ENCODE measurements at places on chromosomes 6 and 20. TPM values are rescaled to one million over a fixed set of nuclear protein-coding genes. Genes with fewer than 3 reads are reported as not detected.

PROKR2 gene
- not detected for polyA plus RNA-seq

BMP2 gene
- polyA plus RNA-seq = 1.8 TPM

DNMT3B gene
- 3.7 TPM for polyA plus RNA-seq

LRRC1 gene
- 7.5 TPM for polyA plus RNA-seq

ID1 gene
- polyA plus RNA-seq = 16.6 TPM

CD40 gene
- 7.4 TPM for polyA plus RNA-seq

APOBEC2 gene
- polyA plus RNA-seq = 501 TPM

ZKSCAN8 gene
- 22.1 TPM for polyA plus RNA-seq

PKIB gene
- 0.71 TPM for polyA plus RNA-seq

BAG2 gene
- polyA plus RNA-seq = 11.0 TPM

CTAGE9 gene
- 0.10 TPM for polyA plus RNA-seq

RAB23 gene
- polyA plus RNA-seq = 11.2 TPM

CYP21A2 gene
- 1.0 TPM for polyA plus RNA-seq

SLC22A7 gene
- not detected for polyA plus RNA-seq

FILIP1 gene
- 57.6 TPM for polyA plus RNA-seq

CNKSR3 gene
- 13.4 TPM for polyA plus RNA-seq

IMPG1 gene
- 0.48 TPM for polyA plus RNA-seq

TINAG gene
- polyA plus RNA-seq = not detected

GHRH gene
- polyA plus RNA-seq = not detected

GRIK2 gene
- polyA plus RNA-seq = 1.3 TPM

DSP gene
- polyA plus RNA-seq = 2.4 TPM

CLPSL2 gene
- not detected for polyA plus RNA-seq

KCNQ2 gene
- polyA plus RNA-seq = 3.5 TPM

BMP7 gene
- polyA plus RNA-seq = 3.4 TPM

ADGRF4 gene
- polyA plus RNA-seq = not detected

MYLK4 gene
- 11.2 TPM for polyA plus RNA-seq

IL20RA gene
- polyA plus RNA-seq = 30.6 TPM

PRDM13 gene
- not detected for polyA plus RNA-seq

EPHA7 gene
- 8.1 TPM for polyA plus RNA-seq

ENPP3 gene
- polyA plus RNA-seq = 0.59 TPM

DEFB132 gene
- polyA plus RNA-seq = not detected

SLC17A3 gene
- polyA plus RNA-seq = not detected

ZC3H12D gene
- 0.35 TPM for polyA plus RNA-seq

DZANK1 gene
- 1.8 TPM for polyA plus RNA-seq

BEND6 gene
- 0.77 TPM for polyA plus RNA-seq

PPP1R3G gene
- polyA plus RNA-seq = 1.5 TPM

SMLR1 gene
- 0.10 TPM for polyA plus RNA-seq
